ENCODE measurements at places on chromosomes 11 and 22. TPM values are rescaled to one million over a fixed set of nuclear protein-coding genes. Genes with fewer than 3 reads are reported as not detected.

DNA sequence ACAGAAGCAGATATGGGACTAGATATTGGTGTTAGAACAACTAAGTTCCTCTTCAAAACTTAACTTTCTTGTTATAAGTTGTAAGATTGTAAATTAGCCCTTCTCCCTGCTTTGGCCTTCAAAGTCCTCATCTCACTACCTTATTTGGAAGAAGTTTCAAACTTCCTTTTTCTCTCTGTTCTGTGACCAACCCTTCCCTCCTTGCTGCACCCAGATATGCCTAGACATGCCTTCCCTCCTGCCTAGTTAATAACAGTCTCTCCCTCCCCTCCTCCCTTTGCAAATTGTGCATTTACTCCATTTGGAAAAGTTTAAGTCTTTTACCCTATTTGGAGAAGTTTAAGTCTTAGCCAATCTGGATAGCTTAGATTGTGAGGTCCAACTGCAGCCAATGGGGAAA lies 4.9 kb downstream of the OR52K2 start:
- no peak for DNase-seq

GRCh38 chr11:14413307-14414069 lies 54.5 kb upstream of the RRAS2 start:
- no peak for DNase-seq

Gene PDGFB
- 18.2 TPM for total RNA-seq

- DNase-seq, result peak; percentile 70
Measured at GRCh38 chr11:22920939-22921565, 60.8 kb upstream of the CCDC179 start.

Gene KRTAP5-11
- total RNA-seq, result not detected

Gene CCDC73
- not detected for total RNA-seq

Gene TRIM51
- not detected for total RNA-seq

Gene OR2AT4
- not detected for total RNA-seq

DNA sequence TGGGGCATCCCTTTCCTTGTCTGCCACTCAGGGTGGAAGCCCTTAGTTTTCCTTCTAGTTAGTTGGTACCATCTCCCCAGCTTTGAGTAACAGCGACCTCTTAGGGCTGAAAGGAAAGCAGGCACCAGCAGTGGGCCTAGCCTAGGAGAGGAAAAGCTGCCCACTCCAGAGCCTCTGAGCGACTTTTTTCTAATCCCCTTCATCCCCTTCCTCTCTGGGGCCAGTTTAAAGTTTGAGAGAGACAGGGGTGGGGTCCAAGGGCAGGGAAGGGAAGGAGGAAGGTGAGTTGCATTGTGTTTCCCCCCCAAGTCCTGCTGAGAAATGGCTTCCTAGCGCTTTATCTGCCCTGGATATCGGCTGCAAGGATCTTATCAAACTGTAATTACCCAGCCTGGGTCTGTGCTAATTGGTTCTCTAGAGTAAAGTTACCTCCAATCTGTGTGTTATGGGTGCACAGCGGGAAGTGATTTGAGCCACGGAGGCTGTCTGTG lies 573.9 kb upstream of the CADM1 start:
- DNase-seq, result no peak

Measured in cardiac muscle cell (in vitro differentiated cells and primary cell).